ENCODE measurements at places on chromosomes 3 and 15.

DNA sequence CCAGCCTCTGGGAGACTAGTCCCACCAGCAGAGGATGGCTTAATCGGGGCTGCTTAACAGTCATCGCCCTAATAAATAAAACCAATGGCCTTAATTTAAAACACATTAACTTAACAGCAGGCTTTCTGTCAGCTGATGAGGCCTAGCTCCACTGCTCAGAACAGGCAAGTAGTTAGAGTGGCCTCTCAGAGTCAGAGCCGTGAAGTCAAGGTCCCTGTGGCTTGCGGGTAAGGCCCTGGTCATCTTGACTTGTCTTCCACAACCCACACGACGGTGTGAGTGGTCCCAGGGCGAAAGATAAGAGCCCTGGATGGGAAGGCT, 11.8 kb downstream of the XXYLT1 start:
- no peak for DNase-seq

GRCh38 chr15:69004011-69004410, 10.5 kb upstream of the NOX5 start:
- no peak for DNase-seq

- no peak for DNase-seq
Measured at GRCh38 chr3:50472958-50473357, 30.5 kb downstream of the CACNA2D2 start.

DNA sequence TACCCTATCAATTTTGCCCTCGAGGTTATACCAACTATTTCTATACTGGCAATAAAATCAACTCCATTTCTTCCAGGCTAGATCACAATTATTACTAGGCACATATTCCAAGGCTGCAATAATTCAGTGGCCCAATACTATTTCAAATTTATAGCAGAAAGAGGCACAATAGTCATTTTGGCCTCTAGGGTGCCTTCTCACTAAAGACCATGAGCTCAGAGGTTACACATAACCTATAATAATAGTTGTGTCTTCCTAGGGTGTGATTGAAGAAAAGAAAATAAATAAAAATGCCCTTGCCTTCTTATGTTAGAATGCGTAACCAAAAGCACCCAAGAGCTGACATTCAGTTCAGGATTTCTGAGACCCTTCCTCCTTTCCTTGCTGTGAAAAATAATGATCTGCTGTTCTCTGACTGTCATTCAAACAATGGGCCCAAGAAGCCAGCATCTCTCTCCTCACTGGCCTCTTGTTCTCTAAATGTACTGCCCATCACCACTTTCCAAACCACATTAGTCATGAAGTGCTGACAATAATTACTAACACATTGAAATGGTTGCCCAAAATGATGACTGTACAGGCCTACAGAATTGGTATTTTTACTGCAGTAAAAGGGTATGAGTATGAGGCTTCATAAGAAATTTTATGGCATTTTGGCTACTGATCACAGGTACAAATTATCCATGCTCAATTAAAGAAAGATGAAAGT, 244.8 kb downstream of the LRRN1 start:
- DNase-seq: no peak

DNA sequence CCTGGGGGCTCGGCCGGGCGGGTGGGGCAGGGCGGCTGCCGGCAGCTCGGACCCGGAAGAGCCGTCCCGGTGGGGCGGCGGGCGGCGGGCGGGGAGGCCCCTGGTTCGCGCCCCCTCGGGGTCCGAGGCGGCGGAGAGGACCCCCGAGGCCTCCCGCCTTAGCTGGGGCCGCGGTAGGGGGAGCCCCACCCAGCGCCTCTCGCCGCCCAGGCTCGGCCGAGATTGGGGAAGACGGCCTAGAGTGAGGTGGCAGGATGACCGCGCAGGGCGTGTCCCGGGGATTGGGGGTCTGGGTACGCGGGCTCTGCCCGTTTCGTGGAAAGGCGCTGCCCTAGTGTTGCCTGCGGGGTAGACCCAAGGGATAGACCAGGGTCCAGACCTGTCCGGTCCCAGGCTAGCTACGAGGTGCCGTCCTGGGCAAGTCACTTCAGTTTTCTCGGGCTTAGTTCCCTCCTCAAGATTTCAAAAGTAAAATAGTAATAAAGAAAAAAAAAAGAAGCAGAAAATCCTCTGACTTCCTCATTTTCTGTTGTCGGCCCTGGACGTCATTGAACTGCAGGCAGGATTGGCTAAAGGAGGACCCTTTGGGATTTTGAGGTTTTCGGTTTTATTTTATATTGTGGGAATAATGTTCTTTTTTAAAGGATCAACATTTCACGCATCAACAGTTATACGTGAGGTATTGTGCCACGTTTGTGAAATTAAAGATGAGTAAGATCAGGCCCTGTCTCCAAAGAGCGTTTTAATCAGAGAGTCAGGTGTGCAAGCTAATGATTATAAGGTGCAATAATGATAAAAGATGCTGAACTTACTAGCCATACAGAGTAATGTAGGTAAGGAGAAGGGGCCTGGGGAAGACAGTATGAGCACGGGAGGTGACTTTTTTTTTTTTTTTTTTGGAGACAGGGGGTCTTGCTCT, 679 bp downstream of the IQGAP1 start:
- no peak for DNase-seq

- no peak for DNase-seq
Measured at GRCh38 chr3:14119651-14120050, 5.0 kb downstream of the CHCHD4 start.

DNA sequence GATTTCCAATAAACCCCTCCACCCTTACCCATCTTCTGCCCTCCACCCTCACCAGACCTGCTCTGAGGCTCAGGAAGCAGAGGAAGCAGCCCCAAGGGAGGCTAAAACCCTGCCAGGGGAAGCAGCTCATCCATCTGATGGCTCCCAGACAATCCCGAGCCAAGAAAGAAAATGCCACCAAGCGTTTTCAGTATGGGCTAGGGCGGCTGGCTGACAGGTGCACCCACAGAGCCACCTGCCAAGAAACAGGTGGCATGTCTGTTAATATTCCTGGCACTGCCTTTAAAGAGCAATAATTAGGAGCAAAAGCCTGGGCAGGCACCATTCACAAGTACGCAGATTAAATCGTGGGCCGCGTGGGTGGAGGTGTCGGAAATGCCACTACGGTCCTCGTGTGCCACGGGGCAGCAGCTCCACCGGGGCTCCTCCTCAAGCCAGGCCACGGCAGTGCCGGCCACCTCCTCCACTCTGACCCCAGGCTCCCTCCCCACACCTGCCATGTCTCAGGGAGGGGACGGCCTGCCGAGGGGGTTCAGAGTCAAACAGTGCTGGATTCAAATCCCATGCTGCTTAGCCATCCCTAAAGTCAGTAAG, 23.9 kb upstream of the GRIP2 start:
- DNase-seq: no peak

DNA sequence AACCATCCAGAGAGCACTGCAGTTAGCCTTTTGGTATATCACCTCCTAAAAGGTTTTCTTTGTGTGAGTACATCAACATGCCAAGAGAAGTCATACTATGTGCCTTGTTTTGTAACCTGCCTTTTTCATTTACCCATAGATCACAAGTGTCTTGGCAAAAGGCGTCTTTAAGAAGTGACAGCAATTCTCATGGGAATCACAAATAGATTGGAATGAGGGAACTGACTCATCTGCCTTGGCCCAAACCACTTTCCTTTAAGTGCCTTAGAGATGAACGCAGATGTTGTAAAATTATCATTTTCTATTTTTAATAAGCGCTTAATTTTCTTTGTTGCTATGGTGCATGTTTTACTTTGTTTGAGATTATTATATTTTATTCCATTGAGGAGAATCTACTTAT, 20.7 kb upstream of the POMGNT2 start:
- no peak for DNase-seq

- no peak for DNase-seq
Measured at GRCh38 chr15:101137312-101137940, 114.4 kb downstream of the CHSY1 start.

GRCh38 chr15:39052323-39052705, 487.7 kb upstream of the RASGRP1 start:
- no peak for DNase-seq

DNA sequence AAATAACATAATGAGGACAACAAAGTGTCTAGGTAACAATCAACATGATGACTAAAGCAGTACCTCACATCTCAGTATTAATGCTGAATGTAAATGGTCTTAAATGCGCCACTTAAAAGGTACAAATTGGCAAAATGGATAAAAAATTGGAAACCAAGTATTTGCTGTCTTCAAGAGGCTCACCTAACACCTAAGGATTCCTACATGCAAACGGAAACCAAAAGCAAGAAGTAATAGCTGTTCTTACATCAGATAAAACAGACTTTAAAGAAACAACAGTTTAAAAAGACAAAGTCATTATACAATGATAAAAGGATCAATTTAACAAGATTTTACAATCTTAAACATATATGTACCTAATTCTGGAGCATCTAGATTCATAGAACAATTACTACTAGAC, 22.5 kb downstream of the CSNK1G1 start:
- no peak for DNase-seq

DNA sequence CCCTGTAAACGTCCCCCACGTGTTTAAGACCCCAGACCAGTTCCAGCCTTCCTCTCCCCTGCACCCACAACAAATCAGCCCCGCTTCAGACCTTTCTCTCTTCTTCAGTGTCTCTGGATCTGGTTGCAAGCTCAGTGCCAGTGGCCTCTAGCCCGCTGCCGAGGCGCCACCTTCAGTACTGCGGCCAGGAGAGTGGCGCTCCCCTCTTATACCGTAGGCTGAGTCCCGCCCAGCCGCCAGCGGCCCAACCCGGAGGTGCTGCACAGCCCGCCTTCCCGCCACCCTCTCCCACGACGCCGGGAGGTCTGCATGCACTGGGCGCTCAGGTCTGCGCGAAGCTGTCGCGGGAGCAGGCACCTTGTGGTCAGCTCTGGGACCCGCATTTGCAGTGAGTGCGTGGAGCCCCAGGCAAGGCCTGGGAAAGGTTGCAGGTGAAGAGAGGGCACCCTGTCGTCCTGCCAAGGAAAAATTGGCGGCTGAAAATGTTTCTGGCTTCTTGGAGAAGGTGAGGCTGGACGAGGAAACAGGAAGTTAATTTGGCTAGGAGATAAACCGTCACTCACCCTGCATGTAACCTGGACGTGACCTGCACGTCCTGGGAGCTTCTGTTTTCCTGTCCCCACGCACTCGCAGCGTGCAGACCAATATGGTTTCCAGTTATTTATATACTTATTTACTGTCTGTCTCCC, at the start of gene C2CD4B:
Gene C2CD4B (minus strand): TSS at position 182 of the 689 bp plus-strand sequence. CDS start 301 bp downstream, outside the sequence.
- peak; percentile 81 for DNase-seq

GRCh38 chr3:153601374-153601853, 439.4 kb downstream of the RAP2B start:
- no peak for DNase-seq

DNA sequence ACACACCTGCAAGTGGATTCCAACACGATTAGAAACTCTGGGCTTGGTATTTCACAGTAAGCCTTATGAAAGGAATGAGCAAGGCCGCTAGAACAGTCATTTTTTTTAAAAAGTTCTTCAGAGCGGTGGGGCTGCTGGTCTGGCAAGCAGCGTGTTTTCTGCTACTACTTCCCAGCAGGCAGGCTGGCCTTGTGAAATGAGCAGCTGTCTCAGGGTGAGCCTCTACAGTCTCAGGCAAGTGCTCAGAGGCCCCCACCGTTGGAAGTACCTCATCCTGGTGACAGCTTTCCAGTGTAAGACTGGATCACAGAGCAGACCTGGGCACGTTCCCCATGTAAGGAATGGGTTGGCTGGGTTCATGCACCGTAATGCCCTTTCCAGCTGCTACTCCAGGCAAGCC, 119.2 kb downstream of the LRIG1 start:
- no peak for DNase-seq

GRCh38 chr3:48402281-48402732, 27.6 kb downstream of the PLXNB1 start:
- peak; percentile 45 for DNase-seq

GRCh38 chr3:125478326-125478725, 41.7 kb downstream of the SNX4 start:
- DNase-seq: no peak

DNA sequence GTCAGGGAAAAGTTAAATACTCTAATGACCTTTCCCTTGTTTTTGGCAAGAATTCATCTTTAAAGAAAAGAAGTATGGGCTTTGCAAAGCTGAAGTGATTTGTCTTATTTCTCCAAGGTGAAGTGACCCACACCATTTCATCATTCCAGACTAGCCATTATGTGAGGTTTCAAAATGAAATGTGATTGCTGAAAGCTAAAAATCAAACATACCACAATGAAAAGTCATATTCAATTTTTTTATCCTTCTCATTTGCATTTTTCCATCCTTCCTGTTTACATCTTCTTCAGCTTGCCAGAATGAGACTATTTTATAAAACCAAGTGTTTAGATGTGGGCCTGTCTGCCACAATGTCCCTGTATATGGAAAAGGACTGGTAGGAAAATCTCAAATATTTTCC, 142.3 kb upstream of the STRIT1 start:
- DNase-seq: no peak

DNA sequence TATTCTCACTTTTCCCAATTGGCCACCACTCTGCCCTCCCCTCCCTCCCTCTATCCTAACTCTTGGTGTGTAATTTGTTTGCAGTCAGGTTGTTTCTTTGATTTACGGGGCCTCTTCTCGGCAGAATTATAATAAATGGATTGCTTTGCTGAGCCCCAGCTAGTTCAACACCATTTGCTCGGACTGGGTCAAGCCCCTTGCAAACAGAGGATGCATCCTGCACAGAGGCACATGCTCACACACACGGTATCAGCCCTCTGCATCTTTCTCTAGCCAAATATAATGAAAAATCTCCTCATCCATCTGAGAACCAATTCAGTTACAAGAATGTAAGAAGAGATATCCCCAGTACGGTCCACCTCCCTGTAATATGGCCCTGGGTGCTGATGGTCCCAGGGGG, 97.7 kb downstream of the EPHB1 start:
- no peak for DNase-seq

DNA sequence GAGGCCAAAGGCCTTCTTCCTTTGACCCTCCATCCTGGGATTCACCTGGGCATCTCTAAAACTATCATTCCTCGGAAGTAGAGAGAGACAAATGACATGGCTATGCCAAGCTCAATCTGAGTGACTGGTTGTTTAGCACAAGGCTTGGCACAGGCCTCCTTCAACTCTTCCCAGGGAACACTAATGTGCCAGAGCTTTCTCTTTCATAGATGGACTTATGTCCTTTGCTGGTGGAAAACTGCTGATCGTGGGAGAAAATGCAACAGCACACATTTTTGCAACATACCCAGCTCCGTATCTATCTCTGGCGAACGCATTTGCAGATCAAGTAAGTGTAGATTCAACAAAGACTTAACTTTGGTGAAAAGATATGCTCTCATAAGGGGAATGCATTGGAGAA, 36.5 kb downstream of the AQP9 start:
- DNase-seq: no peak

Data from kidney capillary endothelial cell (primary cell).